ENCODE measurements at places on chromosomes 4 and X.

DNA sequence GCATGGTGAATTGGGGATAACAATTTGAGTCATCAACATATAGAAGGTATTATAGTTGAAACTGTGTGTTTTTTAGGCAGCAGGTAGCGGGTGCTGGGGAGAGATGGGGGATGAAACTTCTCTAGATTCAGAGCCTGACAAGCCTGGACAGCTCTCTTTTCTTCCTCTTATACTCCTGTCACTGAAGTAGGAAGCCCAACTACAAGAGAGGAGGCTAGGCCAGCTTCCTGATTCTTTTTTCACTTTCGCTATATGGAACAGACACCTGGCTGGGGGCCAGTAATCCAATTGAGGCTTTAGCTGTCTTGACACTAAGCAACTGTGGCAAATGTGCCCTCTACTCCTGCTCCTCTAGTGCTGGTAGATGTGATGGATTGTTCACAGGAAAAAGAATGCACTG is 69.2 kb downstream of the PHKA1 start:
- no peak for DNase-seq

DNA sequence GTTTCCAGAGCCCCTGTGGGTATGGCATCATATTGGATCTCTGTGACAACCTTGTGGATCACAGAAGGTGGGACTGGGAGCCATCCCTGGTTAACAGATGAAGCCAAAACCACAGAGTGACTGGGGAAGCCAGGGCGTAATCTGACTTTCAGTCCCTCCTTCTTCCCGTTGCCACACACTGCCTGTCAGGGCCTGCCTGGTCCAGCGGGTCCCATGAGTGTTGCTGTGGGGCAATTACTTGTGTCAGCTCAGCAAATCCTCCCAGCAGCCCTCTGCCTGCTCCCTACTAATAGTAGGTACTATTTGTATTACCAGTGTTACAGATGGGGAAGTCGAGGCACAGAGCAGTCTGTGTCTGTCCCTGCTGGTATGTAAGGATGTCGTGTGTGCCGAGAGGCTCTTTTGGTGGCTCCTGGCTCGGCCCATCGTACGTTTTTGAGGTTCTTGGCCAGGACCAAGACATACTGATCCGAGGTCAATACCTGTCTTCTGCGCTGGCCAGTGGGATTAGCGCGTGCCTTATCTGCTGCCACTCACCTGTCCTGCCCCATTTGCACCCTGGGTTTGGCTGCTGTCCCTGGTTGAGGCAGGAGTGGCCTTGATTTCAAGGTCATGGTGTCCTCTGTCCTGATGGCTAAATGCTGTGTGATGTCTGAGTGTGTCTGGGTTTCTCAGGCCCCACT is 5.7 kb downstream of the NSG1 start:
- DNase-seq = no peak

GRCh38 chrX:9953396-9953795 is 13.8 kb upstream of the CLDN34 start:
- DNase-seq = no peak

- DNase-seq = no peak
Observed at GRCh38 chrX:101080326-101081124, 1.8 kb downstream of the TMEM35A start.

DNA sequence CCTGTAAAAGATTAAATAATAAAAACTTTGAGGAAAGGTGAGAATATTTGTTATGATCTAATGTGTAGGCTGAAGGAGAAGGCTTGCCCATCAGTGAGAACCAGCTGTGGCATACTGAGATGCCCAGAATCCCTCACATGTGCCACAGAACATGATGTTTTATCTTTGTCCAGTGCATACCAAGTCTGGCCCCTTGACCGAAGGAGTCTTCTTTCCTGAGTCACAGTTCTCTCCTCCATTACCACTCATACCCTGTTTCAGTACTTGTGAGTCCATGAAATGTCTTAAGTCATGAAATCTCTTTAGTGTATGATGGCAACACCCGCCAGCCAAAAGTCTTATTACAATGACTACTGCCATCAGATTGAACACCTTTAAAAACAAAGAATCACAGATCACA is 42.7 kb downstream of the PPARGC1A start:
- DNase-seq = no peak

DNA sequence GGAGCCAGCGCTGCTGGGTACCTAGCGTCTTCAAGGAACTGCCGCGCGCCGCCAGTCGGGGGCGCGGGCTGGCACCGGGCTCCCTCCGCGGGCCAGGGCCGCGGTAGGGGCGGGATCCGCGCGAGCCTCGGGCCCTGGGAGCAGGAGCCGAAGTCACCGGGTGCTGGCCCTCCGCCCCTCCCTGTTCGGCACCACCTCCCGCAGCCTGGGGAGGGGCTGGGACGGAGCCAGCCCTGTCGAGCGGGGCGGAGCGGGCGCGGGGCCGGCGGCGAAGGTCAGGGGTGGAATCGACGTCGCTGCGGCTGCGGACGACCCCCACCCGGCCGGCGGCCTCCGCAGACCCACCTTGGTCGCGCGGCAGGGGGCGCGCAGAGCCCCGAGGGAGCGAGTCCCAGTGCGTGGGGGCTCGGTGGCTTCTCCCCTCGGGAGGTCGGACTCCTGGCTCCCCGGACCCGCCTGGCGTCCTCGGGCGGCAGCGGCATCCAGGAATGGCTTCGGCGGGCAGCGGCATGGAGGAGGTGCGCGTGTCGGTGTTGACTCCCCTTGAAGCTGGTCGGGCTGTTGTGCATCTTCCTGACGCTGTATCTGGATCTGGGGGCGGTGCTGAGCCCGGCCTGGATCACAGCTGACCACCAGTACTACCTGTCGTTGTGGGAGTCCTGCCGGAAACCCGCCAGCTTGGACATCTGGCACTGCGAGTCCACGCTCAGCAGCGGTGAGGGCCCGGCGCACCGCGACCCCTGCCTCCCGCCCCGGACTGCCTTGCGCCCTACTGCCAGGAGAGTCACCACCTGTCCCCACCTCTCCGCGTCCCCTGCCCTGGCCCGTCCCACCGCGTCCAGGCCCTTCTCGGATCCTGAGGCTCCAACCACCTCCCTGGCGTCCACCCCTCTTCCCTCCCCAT is 50.5 kb upstream of the FAM47C start:
- DNase-seq = no peak

GRCh38 chr4:14810568-14810967 is 191.7 kb upstream of the CPEB2 start:
- DNase-seq = no peak

DNA sequence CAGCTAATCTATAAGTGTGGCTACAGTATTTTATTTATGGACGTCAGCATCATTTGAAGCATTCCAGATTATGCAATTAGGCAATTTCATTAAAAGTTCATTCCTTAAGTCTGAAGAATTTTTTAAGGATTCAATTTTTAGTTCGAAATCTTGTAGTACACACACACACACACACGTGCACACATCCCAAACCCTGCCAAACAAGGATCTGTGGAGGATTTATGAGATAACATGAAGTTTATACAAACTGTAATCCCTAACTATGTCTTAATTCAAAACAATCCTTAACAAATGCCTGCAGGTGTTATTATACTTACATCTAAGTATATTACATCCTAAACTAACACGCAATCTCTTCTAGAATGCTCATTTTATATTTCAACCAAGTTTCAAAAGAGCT is 105.8 kb downstream of the ELOVL6 start:
- DNase-seq = no peak

- no peak for DNase-seq
Observed at GRCh38 chr4:39881789-39882188, 95.9 kb downstream of the PDS5A start.

- peak; percentile 28 for DNase-seq
Observed at GRCh38 chr4:150867148-150867547, 147.9 kb downstream of the LRBA start.

- DNase-seq = no peak
Observed at GRCh38 chr4:81724925-81725329, 253.2 kb upstream of the RASGEF1B start.

GRCh38 chrX:69119122-69119521 is 46.1 kb downstream of the PJA1 start:
- DNase-seq = no peak

GRCh38 chrX:13167481-13168231 is 123.2 kb upstream of the FAM9C start:
- no peak for DNase-seq

DNA sequence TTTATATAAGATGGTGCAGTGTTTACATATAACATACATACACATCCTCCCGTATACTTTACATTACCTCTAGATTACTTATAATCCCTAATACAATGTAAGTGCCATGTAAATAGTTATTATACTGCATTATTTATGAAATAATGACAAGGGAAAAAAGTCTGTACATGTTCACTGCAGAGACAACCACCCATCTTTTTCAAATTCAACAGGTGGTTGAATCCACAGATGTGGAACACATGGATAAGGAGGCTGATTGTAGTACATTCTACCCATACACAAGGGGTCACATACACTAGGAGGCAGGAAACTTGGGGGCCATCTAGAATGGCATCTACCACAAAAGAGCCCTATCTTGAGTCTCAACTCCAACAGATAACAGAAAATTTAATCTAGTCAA is 3.4 kb upstream of the IDS start:
- no peak for DNase-seq

GRCh38 chr4:113760094-113760794 is 1.3 kb downstream of the CAMK2D start:
- no peak for DNase-seq

GRCh38 chr4:6423575-6423974 is 48.8 kb downstream of the PPP2R2C start:
- DNase-seq = no peak

- DNase-seq = no peak
Observed at GRCh38 chr4:184775854-184776555, 42.1 kb upstream of the CENPU start.

- no peak for DNase-seq
Observed at GRCh38 chr4:15385928-15386327, 41.9 kb upstream of the C1QTNF7 start.

DNA sequence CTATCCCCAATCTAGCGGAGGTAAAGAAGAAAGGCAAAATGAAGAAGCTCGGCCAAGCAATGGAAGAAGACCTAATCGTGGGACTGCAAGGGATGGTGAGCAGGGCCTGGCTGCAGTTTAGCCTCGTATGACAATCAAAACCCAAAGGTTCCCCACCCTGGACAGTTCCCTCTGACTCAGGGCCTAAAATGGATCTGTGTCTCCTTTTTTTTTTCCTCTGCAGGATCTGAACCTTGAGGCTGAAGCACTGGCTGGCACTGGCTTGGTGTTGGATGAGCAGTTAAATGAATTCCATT is 986 bp downstream of the HDAC6 start:
- no peak for DNase-seq

DNA sequence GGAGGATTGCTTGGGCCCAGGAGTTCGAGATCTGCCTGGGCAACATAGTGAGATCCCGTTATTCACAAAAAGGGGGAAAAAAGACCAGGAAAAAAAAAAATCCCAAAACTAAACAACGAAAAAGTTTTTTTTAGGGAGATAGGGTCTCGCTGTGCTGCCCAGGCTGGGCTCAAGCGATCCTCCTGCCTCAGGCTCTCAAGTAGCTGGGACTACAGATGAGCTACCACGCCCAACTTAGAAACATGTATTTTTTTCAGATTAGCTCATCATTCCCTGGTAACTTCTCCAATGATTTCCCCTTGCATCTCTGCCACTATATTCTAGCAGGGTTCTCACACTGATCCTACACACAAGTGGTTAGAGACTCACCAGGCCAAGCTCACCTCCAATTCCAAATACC is 24.4 kb upstream of the IRAK1 start:
- no peak for DNase-seq

DNA sequence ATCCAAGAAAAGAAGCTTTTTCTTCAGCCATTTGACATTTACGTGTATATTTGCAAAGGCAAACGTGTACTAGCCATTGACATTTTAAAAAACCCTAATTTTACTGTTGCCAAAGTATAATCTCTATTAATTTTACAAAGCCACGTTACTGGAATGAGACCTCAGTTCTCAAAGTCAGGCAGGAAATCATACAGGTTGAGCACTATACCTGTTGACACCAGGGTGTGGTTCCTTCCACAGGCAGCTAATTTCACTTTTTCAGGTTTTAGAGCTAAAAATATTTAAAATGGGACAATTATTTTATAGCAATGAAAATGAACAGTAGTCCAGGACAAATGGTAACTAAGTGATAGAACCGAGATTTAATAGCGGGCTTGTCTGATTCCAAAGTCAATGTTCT is 6.5 kb downstream of the RPGR start:
- no peak for DNase-seq

DNA sequence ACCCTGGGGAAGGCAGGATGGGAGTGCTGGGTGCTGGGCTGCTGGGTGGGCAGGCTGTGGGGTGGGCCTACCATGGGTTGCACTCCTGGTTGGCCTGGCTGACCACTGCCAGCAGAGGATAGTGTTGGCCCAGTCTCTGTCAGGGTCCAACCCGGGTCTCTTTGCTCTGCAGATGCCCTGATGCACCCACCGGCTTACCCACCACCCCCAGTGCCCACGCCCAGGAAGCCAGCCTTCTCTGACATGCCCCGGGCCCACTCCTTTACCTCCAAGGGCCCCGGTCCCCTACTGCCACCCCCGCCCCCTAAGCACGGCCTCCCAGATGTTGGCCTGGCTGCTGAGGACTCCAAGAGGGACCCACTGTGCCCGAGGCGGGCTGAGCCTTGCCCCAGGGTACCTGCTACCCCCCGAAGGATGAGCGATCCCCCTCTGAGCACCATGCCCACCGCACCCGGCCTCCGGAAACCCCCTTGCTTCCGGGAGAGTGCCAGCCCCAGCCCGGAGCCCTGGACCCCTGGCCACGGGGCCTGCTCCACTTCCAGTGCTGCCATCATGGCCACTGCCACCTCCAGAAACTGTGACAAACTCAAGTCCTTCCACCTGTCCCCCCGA is 14.2 kb upstream of the ADD1 start:
- DNase-seq = no peak

GRCh38 chrX:109843963-109844751 is 111.1 kb upstream of the ACSL4 start:
- DNase-seq = no peak

- no peak for DNase-seq
Observed at GRCh38 chrX:12984603-12985319, 9.9 kb downstream of the TMSB4X start.

DNA sequence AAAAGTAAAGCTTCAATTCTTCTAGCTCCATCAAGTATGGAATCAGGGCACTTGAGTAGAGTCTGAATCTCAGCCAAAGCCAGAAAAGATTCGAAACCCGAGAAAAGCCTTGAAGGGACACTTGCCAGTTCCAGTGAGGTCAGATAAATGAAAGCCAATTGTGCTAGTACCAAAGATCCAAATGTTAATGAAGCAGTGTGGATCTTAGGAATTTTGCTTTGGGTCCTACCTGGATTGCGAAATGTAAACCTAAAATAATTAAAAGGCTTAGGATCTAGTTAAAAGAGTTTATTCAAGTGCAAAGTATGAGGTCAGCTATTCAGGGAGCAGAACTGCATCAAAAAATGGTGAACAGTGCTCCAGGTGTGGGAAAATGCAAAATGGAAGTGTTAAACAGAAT is 552.6 kb downstream of the NAP1L3 start:
- no peak for DNase-seq

GRCh38 chr4:109560687-109561461 is 828 bp downstream of the MCUB start:
- DNase-seq = peak; percentile 20

- no peak for DNase-seq
Observed at GRCh38 chr4:173012608-173013007, 156.0 kb upstream of the GALNT7 start.
